Left renal cortex interstitium (tissue), 4 donors: ENCODE measurements at places on chromosomes 1 and 21. TPM values are rescaled to one million over a fixed set of nuclear protein-coding genes. Genes with fewer than 3 reads are reported as not detected.

DNA sequence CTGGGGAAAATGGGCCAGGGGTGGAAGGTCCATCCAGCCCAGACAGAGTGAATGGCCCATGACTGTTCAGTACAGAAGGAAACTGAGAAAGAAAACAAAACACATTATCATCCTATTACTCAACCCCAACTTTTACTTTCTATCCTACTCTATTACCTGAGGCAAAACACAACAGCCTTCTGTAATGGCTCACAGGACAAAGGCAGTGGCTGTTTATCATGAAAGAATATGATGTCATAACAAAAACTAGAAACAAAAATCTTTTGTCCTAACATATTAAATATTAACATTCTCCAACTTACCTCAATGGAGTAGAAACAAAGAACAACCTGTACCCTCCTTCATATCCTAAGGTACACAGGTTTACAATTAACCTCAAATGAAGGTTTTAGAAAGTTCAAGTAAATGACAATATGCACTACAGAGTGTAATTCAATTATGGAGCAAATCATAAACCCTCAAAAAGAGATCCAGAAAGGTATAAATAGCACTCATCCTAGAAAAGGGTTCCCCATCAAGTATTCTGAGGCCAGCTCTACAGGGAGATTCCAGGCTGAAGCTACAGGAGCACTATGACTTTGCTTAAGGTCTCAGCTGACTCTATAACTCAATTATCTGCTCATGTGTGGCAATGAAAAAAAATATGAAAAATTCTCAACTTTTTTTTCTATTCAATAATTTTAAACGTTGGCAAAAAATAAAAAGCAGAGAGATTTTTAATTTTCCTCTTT is 15.1 kb downstream of the ELK4 start:
- DNase-seq, result no peak

GRCh38 chr1:8866792-8867415 is 11.6 kb downstream of the ENO1 start:
- no peak for DNase-seq

GRCh38 chr1:93716163-93716562 is 34.5 kb upstream of the BCAR3 start:
- DNase-seq, result no peak

The MMP23B gene
- 54.0 TPM for polyA plus RNA-seq

- DNase-seq, result no peak
Observed at GRCh38 chr1:17276568-17276967, 27.7 kb downstream of the PADI3 start.

- no peak for DNase-seq
Observed at GRCh38 chr1:219422811-219423598, 189.9 kb downstream of the ZC3H11B start.

GRCh38 chr1:9230869-9231533 is 3.6 kb upstream of the H6PD start:
- no peak for DNase-seq

GRCh38 chr1:40344597-40344996 is 27.5 kb upstream of the COL9A2 start:
- DNase-seq, result no peak

GRCh38 chr1:185139246-185139645 is 17.5 kb downstream of the TRMT1L start:
- no peak for DNase-seq

GRCh38 chr1:5597991-5598823 is 394.0 kb downstream of the NPHP4 start:
- DNase-seq, result no peak
